Renal cortex interstitium (tissue), 15 donors: ENCODE measurements at places on chromosomes 11 and 22.

DNA sequence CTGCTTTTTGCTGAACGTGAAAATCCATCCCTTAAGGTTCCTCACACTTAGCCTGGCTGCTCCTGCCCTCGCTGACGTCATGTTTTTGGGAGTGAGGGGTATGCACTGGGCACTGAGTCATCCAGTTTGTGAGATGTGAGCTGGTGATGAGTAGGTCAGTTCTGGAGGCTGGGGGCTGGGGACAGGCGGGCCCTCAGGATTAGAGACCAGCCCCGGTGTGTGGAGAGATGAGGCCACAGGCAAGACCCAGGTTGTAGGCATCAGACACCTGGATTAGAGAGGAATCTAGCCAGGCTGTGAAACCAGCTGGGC lies 9.2 kb downstream of the KCNC1 start:
- DNase-seq = no peak

DNA sequence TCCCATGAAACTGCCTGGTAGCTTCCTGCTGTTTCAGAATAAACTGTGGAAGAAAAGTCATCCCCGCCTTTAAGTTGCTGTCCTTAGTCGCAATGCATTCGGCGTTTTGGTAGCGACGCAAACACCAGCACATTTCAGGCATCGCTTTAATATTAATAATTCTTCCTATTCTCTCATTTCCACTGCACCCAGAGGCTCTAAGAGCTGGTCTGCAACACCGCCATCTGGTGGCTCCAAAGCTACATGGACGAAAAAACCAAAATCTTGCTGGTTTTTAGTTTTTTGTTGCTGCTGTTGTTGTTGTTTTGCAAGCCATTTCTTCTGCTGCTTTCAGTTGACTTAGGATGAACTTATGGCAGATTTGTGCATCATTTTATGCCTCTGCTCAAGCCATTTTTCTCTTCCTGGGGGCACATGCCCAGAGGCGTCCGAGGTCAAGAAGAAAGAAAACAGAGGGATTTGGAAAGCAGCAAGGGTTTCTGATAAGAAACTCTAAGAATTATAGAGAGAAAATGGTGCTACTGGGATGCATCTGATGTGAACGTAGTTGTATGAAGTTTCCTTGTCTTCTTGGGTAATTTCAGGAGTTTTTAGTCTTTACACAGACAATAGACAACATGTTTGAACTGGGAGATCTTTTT lies 345.4 kb upstream of the KIRREL3 start:
- DNase-seq = peak; percentile 16

- no peak for DNase-seq
These were observed 65.6 kb downstream of the SHANK2 start for GRCh38 chr11:71186806-71187205.

DNA sequence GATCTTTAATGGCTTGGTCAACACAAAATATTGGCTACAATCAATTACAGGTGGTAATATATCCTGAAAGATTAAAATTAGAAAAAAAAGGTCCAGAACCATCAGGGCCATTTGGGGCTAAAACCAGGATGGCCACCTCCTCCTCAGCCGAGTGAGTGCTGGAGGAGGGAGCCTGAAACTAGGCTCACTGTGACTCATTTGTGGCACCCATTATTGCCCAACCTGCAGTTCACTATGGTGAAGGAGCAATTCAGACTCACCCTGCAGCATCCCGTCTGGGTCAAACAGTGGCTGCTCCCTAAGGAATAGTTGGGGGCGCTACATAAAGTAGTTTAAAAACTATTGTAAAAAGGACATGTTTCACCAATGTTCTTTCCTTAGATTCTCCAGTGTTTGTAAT lies 60.7 kb downstream of the GLYATL1 start:
- no peak for DNase-seq

DNA sequence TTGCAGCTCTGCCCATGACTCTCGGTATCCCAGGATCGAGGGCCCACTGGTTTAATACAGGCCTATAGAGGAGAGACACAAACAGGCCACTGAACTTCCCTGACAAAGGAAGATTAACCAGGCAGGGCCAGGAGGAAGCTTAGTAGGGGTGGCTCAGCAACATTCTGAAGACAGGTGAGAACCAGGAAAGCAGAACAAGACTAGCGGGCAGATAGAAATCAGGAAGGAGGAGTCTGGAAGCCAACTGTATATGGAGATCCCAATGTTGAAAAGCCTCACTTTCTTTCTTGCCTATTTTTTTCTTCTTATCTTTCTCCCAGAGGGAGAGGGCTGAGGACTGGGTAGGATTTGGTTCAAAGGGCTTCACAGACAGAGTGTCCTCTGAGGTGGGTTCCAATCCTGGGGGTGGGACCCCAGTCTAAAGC lies 5.4 kb downstream of the PI4KA start:
- DNase-seq = no peak

DNA sequence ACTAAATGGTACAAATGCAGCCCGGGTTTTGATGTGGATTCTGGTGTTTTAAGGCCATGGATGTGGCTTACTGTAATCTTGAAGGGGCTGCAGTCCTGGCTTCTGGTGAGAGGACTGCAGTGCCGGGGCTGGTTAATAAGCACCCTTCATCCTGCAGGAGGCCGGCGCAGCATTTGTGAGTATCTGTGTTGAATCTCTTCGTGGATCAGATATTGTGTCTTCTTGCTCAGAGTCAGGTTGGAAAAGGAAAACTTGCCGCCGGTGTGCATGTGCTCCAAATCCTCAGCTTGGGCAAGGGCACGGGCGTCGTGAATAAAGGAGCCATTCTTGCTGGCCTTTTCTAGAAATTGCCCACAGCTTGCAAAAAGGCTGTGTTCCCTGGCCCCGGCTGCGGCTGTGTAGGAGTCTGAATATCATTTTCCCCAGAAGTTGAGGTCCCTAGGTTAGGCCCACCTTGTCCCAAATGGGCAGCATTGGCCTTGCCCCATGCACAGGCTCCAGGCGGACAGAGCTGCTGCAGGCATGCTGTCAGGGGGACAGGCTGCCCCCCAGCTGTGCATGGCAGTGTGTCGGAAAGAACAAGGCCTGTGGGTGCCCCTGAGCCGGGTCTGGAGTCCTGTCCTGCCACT lies 28.9 kb upstream of the PARVB start:
- no peak for DNase-seq

DNA sequence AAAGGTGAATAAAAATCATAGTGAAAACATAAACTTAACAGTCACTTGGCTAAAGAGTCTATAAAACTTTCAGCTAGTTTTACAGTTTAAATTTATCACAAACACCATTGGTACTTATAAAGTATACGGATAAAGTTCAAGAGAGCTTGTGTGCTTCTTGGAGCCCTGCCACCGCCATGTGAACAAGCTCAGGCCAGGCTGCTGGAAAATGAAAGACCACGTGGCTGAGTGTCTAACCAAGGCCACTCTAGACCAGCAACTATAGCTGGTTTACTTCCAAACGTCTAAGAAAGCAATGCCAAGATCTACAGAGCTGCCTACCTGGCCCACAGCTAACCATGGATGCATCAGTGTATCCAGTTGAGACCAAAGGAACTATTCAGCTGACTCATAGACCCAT lies 66.3 kb upstream of the API5 start:
- no peak for DNase-seq

- DNase-seq = no peak
These were observed 3.3 kb downstream of the BLID start for GRCh38 chr11:122112470-122113365.

GRCh38 chr11:77660947-77661346 lies 23.4 kb upstream of the CLNS1A start:
- no peak for DNase-seq

DNA sequence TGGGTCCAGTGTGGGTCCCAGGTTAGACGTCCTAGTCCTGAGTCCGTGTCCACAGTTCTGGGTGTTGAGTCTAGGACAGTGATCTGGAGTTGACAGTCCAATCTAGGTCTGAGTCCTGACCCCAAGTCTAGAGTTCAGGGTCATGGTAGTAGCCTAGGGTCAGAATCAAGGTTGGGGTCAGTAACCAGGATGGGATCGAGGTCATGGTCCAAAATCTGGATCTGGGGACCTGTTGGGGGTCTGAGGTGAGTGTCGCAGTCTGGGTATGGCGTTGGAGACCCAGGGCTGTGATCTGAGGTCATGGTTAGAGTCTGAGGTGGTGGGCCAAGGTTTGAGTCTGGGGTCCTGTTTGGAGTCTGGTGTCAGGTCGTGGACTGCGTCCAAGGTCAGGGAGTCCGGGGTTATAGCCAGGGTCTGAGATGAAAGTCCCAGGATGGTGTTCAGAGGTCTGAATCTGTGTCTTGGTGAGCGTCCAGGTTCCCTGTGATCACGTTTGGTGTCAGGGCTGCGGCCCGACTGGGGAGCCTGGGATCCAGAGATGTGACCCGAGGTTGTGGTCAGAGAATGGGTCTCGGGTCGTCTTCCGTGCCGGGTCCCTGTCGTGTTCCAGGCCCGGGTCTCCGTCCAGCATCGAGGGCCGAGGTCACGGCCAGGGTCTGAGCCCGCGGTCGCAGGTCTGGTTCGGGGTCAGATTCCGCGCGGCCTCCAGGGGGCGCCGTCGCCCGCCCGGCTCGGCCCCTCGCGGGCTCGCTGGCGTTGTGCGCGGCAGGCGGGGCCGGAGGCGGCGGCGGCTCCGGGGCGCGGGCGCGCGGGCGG lies 432 bp upstream of the GRK2 start:
- peak; percentile 68 for DNase-seq

GRCh38 chr11:34825670-34826383 lies 90.4 kb downstream of the APIP start:
- no peak for DNase-seq

- DNase-seq = no peak
These were observed 106.7 kb upstream of the ASPHD2 start for GRCh38 chr22:26322179-26322905.

GRCh38 chr11:101096036-101096704 lies 33.4 kb downstream of the PGR start:
- DNase-seq = no peak

- DNase-seq = no peak
These were observed 33.2 kb upstream of the BRSK2 start for GRCh38 chr11:1356478-1356960.

- DNase-seq = no peak
These were observed 29.7 kb downstream of the APLP2 start for GRCh38 chr11:130099356-130099755.

DNA sequence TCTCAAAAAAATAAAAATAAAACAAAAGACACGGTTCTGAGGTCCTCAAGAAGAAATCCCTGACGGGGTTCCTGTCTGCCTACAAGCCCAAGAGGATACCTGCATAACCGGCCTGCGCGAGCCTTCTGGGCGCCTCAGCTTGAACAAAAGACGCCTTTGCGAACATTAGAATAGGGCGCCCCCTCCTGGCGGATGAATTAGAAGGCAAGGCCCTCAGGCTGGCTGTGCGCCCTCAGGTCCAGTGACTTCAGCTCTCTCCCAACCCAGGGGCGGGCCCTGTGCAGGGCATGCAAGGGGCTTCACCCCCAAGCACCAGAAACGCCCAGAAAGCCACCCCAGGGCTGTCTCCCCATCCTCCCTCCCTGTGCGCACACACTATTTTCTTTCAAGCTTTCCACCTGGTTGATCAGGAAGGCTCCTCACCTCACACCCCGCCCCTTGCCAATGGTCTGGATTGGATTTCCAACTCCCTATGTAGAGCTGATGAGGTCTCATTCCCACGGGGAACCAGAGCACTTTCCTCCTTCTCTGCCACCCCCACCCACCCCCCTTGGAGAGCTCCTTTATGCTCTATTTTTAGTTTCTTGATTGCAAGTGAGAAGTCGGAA lies 273.3 kb downstream of the BUD13 start:
- peak; percentile 82 for DNase-seq

- DNase-seq = no peak
These were observed 43.8 kb downstream of the BRSK2 start for GRCh38 chr11:1433568-1433967.

DNA sequence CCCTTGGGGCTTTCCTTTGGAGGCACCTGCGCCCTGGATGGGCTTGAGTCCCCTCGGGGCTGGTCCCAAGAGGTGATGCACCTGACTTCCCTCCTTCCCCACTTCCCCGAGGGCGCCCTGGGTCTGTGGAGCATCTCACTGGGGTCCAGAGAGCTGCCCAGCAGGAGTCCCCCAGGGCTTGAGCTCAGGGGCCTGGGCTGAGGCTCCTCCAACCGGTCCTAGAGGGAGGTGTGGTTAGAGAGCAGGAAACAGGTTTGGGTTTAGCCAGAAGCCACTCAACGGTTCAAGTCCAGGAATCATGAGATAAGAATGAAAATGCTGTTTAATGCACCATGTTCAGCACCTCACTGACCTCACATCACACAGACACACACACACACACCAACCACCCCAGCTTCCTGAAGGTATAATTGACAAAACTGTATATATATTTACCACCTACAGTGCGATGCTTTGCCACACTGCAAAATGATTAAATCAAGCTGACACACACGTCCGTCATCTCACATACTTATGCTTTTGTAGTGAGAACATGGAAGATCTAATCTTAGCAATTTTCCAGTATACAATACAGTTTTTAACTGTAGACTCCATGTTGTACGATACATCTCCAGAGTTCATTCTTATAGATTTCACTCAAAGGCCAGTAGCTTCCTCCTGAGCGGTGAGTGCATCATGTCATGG lies 628 bp upstream of the IGLL1 start:
- no peak for DNase-seq

DNA sequence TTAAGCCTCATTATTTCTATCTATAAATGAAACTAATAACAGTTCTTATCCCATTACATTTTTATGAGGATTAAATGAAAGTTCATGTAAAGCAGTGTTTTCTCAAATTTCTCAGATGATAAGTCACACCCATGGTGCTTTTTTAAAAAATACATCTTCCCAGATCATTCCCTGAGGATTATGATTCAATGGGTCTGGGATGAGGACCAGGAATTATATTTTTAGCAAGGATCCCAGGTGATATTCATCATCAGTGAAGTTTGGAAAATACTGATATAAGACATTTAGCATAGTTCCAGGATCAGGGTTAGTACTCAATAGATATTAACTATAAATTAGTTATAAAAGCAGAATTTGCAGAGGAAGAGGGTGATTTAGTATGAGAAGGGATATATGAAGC lies 89.1 kb downstream of the BBOX1 start:
- no peak for DNase-seq

- no peak for DNase-seq
These were observed 667.5 kb downstream of the NTM start for GRCh38 chr11:132037956-132038355.

GRCh38 chr11:63023841-63024648 lies 8.4 kb upstream of the SLC22A8 start:
- peak; percentile 58 for DNase-seq

GRCh38 chr22:22916215-22916951 lies 28.8 kb downstream of the IGLL5 start:
- DNase-seq = no peak

DNA sequence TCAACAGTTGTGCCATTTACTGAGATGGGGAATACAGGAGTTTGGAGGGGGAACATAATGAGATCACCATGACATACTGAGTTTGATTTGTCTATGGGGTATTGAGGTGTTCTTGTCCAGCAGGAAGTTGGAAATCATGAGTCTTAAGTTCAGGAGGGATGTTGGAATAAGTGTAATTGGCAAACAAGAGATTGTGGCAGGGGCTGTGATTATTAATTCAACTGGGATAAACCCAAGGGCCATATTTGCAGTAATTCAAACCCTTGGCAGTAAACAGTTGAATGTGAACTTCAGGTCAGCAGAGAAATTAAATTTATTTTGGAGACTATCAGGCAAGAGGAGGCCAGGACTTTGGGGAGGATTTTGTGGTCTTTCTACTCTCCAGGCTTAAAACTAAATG lies 33.4 kb downstream of the ADM start:
- no peak for DNase-seq

- no peak for DNase-seq
These were observed 35.0 kb downstream of the SLCO2B1 start for GRCh38 chr11:75185866-75186265.
